GM23338 (cell line): ENCODE measurements at places on chromosomes 5 and 9.
A peak's percentile ranks its signal among the peaks of the same experiment; 100 is the strongest.

GRCh38 chr9:76921165-76921564 lies 15.3 kb upstream of the PRUNE2 start:
- DNase-seq, result no peak

DNA sequence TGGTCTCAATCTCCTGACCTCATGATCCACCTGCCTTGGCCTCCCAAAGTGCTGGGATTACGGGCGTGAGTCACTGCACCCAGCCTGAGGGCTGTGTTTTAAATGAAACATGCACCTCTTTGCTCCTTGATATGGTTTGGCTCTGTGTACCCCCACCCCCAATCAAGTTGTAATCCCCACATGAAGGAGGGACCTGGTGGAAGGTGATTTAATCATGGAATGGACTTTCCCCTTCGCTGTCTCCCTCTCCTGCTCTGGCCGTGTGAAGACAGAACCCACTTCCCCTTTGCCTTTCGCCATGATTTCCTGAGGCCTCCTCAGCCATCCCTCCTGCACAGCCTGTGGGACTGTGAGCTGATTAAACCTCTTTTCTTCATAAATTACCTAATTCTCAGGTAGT lies 12.5 kb upstream of the NOTCH1 start:
- DNase-seq, result no peak

- DNase-seq, result no peak
Observed at GRCh38 chr9:130996676-130997394, 12.1 kb upstream of the LAMC3 start.

- DNase-seq, result no peak
Observed at GRCh38 chr5:154112255-154112654, 73.5 kb downstream of the MFAP3 start.

DNA sequence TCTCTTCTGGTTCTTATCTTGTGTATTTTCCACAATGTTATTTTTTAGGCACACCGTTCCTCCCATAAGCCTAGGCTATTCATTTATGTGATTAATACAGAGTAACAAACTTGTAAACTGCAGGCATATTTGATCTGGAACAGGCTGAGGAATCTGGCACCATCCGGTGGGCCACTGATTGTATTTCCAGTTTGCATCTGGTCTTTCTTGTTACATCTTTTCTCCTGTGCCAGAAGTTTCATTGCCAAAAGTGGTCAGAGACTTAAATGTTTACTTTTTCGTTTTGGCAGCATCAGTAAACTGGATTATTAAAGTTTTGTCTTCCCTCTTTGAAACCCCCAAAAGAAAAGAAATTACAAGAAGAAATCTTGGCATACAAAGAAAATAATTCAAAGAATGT lies 17.9 kb upstream of the ZCCHC7 start:
- DNase-seq, result no peak

DNA sequence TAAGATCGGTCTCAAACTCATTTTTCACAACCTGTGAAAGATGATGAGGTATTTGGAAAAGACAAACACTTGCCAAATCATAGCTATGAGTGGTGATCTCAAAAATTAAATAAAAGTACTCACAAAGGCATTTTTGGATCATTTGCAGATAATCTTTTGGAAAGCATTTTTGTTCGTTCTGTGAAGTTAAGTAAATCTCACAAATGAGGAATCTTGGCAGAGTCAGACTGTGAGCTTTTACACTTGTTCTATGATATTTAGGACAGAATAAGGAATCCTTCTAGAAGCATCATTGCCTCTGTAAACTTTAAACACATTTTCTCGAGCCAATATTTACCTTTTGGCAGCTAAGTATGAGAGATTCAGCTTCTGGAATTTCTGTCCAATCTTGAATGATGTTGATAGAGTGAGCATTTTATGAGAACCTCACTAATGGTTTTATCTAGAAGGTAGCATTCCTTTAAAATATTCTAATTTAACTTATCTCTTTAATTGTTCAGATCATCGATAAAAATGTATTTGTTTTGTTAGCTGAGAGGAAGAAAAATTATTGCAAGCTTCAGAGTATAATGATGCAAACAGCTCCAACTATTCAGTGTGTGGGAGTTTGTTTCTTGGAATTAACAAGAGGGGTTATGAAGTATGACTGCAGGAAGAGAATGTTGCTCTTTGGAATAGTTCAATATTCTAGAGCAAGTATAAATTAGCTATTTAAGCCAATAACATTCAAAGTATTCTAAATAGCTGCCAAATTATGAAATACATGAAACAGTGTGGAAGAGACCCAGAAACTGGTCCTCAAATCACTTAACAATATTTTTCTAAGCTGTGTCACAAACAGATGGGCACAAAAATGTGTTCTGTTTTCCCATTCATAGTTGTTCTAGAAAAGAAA lies 48.6 kb upstream of the SLCO6A1 start:
- DNase-seq, result no peak

GRCh38 chr9:82091610-82092009 lies 103.0 kb downstream of the SPATA31D1 start:
- DNase-seq, result no peak

DNA sequence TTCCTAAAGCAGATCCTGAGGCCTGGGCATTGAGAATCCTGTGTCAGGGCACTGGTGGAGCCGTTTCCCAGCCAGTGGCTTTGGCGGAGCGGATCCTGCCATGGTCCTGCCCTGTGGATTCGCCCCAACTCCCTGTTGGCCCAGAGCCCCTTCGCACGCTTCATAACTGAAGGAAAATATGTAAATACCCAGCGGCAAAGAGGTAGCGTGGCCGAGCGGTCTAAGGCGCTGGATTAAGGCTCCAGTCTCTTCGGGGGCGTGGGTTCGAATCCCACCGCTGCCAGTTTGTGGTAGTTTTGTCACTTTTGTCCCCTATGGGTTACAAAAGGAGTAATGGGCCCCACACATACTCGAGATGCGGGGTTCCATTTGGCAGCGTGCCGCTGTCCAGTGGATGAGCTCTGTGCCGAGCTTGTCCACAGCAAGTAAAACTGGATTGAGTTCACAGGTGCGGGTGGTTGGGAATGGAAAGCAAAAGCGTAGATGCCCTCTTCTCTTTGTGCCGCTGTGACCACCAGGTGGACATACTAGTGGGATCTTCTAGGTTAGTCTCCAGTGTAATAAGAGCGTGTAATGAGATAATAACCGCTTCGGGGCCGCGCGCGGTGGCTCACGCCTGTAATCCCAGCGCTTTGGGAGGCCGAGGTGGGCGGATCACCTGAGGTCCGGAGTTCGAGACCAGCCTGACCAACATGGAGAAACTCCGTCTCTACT lies 17.3 kb downstream of the TRIM7 start:
- peak; percentile 85 for DNase-seq

- DNase-seq, result no peak
Observed at GRCh38 chr5:150215979-150216944, 26.4 kb downstream of the SLC6A7 start.

DNA sequence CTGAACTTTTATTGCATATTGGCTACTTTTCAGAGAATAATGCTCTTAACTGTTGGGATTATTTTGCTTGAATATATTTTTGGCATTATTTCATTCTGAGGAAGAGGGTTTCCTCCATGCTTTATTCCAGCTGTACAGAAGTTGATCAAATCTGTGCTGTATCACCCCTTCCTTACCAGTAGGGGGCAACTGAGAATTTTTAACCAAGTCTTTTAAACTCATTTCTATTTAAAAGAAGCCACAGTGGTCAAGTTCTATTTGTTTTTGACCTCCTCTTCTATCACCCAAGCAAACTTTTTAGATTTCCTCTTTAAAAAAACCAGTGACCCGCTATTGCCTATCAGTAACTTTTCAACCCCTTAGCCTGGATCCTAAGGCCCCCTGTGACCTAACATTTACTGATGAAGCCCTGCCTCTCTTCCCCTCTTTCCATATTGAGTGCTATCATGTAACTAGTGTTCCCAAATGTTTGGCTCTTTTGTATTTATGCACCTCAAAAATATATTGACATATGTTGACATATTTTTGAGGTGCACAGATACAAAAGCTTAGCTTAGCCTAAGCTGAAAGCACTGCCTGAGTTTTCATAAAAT lies 80.6 kb downstream of the FBXO4 start:
- peak; percentile 50 for DNase-seq

- no peak for DNase-seq
Observed at GRCh38 chr9:107824556-107824955, 335.0 kb upstream of the KLF4 start.

GRCh38 chr5:57072218-57072892 lies 101.5 kb upstream of the GPBP1 start:
- DNase-seq, result peak; percentile 74

- DNase-seq, result no peak
Observed at GRCh38 chr9:8052991-8053390, 253.4 kb upstream of the DMAC1 start.

- DNase-seq, result no peak
Observed at GRCh38 chr9:13896047-13896446, 417.9 kb downstream of the NFIB start.

DNA sequence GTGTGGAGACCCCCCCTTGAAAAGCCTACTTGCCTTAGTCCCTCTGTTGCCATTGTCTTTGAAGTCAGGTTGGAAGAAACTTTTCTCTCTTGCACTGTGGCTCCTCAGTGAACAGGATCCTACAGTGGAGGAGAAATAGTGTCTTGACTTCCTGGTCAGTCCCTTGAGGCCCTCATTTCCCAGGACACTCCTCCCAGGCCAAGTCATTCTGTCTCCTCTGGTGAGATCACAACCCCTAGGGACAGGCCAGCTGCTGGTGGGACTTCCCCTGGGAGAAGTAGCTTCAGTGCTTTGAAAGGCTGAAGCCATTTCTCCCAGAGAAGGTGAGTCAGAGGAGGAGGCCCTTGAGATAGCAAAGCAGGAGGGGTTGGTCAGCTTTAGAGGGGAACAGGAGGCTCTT lies 10.1 kb upstream of the GRIA1 start:
- DNase-seq, result no peak

GRCh38 chr5:170287532-170287931 lies 10.0 kb downstream of the LCP2 start:
- no peak for DNase-seq

DNA sequence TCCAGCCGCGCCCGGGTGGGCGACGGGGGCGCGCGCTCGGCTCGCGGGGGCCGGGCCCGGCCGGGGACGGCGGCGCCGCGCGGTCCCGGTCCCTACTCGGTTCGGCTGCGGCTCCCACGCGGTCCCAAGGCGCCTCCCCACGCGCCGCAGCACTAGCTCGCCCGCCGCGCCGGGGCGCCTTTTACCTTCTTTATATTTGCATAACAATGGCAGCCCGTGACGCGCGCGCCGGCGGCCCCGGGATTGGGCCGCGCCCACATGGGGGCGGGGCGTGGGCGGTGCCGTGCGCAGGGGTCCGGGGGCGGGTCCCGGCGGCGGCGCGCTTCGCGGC lies at the start of gene NRARP:
NRARP (minus strand) TSS at position 154 of the 331 bp plus-strand sequence. CDS start 343 bp downstream, outside the sequence.
- peak; percentile 88 for DNase-seq
